ENCODE measurements at places on chromosomes 1 and 21.

DNA sequence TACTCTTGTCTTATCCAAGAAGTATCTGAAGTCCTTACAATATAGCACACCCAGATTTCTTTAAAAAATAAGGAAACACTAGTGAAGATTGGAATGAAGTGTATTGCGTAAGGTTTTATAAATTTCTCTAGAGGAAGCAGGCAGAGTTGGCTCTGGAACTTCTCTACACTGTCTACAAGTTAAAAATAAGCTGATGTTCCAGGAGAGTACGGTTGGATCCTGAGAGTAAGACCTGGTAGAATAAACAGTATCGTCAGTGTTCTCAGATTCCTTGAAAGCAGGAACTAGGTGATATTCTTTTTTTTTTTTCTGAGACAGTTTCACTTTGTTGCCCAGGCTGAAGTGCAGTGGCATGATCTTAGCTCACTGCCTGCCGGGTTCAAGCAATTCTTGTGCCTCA is 107.9 kb downstream of the USP25 start:
- DNase-seq = no peak

DNA sequence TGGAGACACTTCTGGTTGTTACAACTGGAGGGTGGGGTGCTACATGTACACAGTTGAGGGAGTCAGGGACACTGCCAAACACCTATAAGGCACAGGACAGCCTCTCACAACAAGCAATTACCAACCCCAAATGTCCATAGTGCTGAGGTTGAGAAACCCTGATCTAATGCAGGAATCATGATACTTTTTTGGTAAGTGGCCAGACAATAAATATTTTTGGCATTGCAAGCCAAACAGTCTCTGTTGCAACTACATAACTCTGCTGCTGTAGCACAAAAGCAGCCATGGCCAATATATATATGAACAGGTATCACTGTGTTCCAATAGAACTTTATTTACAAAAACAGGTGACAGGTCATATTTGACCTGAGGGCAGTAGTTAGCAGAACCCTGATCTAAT is 177.5 kb downstream of the ASTN1 start:
- DNase-seq = no peak

- DNase-seq = peak; percentile 86
These were observed at the start of gene RUNX1 for GRCh38 chr21:35048706-35049617. RUNX1 (minus strand) TSS chr21:35049302.

DNA sequence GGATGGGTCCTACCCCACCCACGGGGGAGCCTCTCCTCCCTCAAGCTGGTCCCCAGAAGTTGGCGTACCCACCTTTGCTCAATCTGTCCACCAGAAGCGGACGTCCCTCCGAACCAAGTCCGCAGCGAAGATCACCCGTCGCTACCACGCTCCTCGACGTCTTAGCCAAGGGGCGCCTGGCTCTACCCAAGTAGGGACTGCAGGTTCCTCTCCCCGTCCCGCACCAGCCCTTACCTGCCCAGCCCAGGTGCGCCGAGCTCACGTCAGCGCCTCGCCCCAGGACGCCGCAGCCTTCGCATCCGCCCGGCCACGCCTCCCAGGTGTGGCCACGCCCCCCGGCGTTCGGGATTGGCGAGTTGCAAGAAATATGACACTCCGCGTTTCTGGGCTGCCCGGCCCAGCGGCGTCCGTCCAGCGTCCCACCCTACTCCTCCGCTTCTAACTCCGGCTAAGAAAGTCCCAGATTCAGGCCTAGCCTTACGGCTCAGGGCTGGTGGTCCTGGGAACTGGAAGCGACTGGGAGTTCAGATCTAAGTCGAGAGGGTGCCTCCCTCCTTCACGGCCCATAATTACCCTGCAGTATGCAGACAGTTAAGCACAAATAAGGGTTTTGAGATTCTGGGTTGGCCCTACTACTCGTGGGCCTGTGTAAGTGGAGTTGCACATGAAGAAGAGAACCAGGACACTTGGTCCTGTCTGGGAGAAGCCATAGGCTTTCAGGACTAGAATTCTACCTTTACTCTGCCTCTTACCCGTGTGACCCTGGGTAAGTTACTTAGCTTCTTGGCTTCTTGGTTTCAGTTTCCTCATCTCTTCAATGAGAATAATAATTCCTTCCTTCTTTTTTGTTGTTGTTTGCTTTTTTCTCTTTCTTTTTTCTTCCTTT is at the start of gene IRF6:
TSS of gene IRF6 (minus strand) at position 268 of the 886 bp plus-strand sequence. CDS start 4,729 bp downstream, outside the sequence.
- peak; percentile 67 for DNase-seq

GRCh38 chr1:198540580-198540979 is at the start of gene ATP6V1G3:
ATP6V1G3 (minus strand) TSS chr1:198540680; CDS start chr1:198540650, 30 bp downstream.
- DNase-seq = no peak

DNA sequence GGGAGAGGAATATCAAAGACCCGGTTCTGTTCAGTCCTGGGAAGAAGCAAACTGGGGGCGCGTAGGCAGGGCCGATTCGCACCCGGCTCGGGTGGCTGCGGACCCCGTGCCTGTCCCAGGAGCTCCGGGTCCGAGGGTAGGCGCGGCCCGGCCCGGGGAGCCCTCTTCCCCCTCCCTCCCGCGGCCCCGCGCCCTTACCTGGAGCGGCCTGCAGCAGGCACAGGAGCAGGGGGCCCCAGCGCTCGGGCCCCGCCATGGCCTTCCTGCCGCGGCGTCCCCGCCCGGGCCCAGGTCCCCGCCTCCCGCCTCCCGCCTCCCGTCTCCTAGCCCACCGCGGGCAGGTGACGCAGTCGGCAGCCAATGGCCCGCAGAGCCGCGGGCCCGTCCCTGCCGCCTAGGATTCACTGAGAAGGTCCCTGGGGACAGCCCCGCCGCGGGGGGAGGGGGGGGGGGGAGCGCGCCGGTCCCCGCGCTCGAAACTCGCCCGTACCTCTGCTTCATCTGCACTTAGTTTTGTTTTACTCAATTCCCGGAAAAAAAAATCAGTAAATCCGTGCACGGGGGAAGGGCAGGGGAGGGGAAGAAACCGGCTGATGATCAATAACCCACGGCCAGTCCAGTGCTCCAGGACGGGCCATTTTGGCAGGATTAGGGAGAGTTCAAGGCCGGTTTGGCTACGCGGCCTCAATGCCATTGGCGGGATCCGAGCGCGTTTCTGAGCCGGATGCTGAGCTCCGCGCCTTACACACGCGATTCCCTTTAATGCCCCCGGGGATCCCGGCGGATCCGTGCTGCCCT is at the start of gene IFNLR1:
TSS of gene IFNLR1 (minus strand) at position 297 of the 798 bp plus-strand sequence. CDS start at position 256, 41 bp downstream.
- peak; percentile 79 for DNase-seq

- no peak for DNase-seq
These were observed 37.8 kb upstream of the S1PR1 start for GRCh38 chr1:101198842-101199636.

GRCh38 chr1:94602316-94602715 is 60.8 kb upstream of the F3 start:
- peak; percentile 41 for DNase-seq

GRCh38 chr1:61183471-61184039 is 101.2 kb downstream of the NFIA start:
- no peak for DNase-seq

DNA sequence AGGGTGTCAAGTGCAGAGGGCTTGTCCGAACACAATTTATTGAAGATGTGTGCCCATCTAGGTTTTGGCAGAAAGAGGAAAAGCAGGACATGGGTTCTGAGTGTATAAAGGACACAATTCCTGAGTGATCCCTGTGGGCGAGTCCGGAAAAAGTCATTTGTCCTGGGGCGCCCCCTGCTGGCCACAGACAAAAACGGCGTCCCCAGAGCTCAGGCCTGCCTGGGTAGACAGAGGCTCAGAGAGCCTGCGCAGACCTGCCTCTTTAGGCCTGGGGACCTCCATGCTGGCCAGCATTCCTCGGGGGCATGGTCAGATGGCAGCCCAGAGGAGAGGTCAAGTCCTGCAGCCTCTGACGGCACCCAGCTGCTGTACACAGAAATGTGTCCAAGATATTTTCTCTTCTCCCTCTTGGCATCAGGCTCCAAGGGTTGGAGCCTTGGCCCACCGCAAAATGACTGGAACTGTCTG is 65.5 kb upstream of the LRP8 start:
- DNase-seq = peak; percentile 44

GRCh38 chr1:194846488-194846887 is 1660.1 kb upstream of the B3GALT2 start:
- no peak for DNase-seq

DNA sequence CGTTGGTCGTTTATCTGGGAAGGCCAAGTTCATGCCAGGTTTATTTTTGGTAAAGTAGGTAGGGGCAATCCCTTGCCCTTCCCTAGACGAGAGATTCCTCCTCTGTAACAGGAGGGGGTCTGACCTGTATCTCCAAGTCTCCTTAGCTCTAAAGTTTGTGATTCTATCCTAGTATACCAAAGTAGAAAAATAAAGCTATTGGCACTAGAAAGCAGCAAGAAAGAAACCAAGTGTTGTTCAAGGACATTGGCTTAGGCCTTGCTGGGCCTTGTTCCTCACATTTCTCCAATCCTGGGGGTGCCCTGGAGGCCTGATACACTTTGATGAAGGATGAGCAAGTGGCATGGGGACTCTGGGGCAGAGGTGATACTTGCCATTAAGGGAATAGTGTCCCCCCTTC is 814 bp downstream of the MTARC2 start:
- DNase-seq = no peak

DNA sequence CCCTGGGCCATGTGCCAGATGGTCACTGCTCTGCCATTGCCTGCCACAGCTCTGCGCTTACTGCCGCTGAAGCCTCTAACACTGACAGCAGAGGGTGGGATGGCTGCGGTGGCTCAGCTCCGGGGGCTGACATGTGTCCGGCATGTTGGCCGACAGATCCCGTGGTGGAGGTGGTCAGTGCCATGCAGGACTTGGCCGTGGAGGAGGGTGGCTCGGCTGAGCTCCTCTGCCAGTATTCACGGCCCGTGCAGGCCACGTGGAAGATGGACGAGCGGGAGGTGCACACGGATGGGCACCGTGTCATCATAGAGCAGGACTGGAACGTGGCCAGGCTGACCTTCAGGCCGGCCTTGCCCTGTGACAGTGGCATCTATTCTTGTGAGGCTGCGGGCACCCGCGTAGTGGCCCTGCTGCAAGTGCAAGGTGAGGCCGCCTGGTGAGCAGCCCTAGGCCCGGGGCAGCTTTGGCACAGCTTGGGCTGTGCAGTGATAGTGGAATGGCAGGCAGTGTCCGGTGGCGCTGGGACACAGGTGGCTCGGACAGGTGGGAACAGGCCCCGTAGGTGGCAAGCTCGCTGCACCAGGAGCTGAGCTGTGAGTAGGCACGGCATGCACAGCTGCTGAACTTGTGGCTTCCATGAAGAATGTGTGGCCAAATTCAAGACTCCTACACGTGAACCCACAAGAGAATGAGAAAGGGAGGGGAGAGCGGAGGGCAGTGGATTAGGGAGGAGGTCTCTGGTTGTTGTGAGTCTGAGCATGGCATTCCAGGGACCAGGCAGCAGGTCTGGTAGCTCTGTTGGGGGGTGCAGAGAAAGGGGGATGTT is 91.8 kb downstream of the TRIM11 start:
- DNase-seq = no peak

DNA sequence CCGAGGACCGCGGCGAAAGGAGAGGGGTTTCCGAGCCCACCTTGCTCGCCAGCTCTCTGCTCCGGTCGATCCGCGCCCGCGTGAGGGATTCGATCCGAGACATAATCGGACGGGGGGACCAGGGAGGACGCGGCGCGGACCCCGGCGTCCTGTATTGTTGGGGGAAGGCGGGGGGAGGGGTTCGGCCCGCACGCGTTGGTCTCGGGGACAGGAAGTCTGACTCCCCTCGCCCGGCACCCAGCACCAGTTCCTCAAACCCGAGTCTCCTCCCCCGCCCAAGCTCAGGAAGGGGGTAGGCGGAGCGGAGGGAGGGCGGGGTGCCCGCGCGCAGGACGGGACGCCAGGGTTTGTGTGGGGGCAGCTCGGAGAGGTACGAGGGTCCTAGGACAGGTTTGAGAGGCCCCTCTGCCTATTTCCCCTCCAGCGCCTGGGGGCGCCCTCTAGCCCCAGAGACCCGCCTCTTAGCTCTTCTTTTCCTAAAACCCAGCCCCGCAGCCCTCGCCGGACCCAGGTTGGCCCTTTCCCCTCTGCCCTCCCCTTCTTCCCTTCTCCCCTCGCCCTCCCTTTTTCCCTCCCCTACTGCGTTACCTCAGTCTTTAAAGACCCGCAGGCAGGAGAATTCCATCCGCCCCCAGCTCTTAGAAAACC is at the start of gene ARHGEF2:
TSS of gene ARHGEF2 (minus strand) at position 223 of the 648 bp plus-strand sequence. CDS start at position 103, 120 bp downstream.
- DNase-seq = peak; percentile 84

- no peak for DNase-seq
These were observed 95.7 kb upstream of the SIM2 start for GRCh38 chr21:36603221-36603620.

DNA sequence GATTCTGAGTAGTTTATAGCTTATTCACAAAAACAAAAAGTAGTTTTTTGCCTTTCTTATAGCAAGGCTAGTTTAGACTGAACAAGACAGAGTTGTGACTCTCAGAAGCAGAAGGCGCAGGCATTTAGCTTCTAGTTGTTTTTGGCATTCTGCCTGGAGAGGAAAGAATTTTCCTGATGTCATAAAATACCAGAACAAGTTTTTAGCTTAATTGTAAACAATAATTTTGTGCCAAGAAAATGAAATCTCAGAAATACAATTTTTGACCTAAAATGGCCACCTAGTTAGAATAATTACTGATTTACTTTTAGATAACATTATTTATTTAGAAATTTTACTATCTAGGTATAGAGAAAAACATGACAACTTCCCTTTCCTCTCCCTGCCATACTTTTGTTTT is 1.0 kb downstream of the DNAJB4 start:
- no peak for DNase-seq

DNA sequence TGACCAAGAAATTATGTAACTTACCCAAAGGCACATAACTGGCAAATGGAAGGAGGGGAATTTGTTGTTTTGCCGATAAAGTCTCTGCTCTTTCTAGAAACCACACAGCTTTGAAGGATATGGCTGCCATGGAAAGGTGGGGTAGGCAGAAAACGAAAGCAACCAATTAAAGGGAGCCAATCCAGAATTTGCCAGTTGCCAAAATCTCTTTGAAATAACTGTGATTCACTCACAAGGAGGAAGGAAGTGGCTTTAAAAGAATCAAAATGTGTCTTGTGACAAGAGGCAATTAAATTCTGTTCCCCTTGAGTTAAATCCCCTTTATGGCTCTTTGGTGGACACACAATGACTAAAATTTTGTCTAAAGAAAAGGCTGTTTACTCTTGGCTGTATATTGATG is 61.2 kb upstream of the CCDC190 start:
- DNase-seq = no peak

DNA sequence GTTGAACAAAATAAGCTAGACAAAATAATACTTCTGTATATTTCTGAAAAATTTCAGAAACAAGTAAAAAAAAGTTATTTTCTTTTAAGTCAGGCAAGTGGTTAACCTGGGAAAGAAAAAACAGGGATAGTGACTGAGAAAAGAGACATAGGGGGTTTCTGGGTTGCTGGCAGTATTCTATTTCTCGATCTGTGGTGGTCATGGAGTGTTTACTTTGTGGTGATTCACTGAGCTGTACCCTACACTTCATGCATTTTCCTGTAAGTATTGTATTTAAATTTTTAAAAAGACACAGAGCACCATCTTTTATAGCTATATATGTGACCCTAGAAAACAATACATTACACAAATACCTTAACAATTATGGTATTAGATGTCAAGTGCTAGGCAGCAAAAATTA is 58.2 kb downstream of the ZNF644 start:
- no peak for DNase-seq

- DNase-seq = no peak
These were observed 40.3 kb upstream of the COL18A1 start for GRCh38 chr21:45364468-45365185.

- peak; percentile 41 for DNase-seq
These were observed 86.7 kb downstream of the GALNT2 start for GRCh38 chr1:230153641-230154296.

- DNase-seq = no peak
These were observed 7.2 kb upstream of the TSPEAR start for GRCh38 chr21:44718571-44718970.

Data from CD4-positive, alpha-beta T cell treated with Interferon gamma for 1 hour (primary cell).